ENCODE measurements at places on chromosomes 3 and 15. TPM values are rescaled to one million over a fixed set of nuclear protein-coding genes. Genes with fewer than 3 reads are reported as not detected.

The CPN2 gene
- 195 TPM for total RNA-seq

DNA sequence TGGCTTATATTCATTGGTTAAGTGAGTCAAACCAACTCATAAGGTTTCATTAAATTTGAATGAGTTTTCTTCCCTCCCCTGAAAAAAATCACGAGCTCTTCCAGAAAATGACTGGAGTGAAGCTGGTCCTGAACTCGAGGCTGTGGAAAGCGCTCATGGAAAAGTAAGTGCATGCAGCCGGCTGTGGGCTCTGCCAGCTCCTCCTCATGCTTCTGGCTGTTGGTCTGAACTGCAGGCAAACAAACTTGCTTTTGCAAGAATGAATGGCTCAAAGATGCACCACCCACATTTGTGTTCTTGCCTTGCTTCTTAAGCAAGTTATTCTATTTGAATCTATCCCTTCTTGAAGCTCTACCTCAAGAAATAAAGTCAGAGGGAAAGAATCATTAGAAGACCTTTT is 6.2 kb downstream of the ETV5 start:
- H3K4me3 ChIP-seq: no peak overlapping the region
- no peak for DNase-seq
- no peaks in the 10 kb centered on the region for H3K36me3 ChIP-seq
- no peak overlapping the region for H3K27ac ChIP-seq

The ALG1L2 gene
- total RNA-seq: not detected

GRCh38 chr15:42329161-42329560 is 30.1 kb upstream of the CAPN3 start:
- DNase-seq: no peak
- no peak overlapping the region for H3K4me3 ChIP-seq
- H3K27ac ChIP-seq: no peak overlapping the region
- no peaks in the 10 kb centered on the region for H3K27me3 ChIP-seq
- no peaks in the 10 kb centered on the region for H3K4me1 ChIP-seq
- no peaks in the 10 kb centered on the region for H3K36me3 ChIP-seq

The OIP5 gene
- 1.1 TPM for total RNA-seq

DNA sequence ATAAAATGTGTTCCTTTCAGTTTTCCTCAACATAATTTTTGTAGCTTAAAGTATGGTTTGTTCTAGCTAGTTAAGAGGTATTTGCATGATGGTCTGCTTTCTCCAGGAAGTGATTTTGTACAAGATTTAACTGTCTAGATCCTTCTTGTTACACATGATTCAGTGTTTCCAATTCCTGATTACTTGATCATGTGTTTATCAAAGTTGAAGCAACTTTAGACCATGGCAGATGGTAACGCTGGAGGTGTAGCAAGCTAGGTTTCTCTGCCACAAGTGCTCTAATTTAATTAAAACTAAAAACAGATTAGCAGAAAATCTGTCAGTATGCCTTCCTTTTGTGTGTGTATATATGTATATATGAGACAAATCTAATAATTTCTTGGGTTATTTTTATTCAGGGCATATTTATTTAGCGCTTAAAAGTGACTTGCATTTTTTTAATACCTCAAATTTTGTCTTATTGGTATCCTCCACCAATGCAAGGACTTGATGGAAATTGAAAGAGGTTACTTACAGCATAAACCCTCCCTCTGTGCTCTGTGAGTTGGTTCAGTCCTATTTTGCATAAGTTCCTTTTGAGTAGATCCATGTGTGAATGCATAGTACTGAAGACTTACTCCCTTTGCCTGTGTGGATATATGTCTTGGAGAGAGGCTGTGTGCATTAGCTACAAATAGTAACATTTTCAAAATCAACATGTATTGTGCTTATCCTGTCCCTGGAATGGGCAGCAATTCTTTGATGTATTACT is 157.3 kb upstream of the CGNL1 start:
- H3K27me3 ChIP-seq: no peaks in the 10 kb centered on the region
- no peaks in the 10 kb centered on the region for H3K36me3 ChIP-seq
- peaks cover 4% of the 10 kb centered on the region for H3K4me1 ChIP-seq
- no peak overlapping the region for H3K4me3 ChIP-seq
- no peak overlapping the region for H3K27ac ChIP-seq
- DNase-seq: no peak

The CNTN6 gene
- total RNA-seq: not detected

DNA sequence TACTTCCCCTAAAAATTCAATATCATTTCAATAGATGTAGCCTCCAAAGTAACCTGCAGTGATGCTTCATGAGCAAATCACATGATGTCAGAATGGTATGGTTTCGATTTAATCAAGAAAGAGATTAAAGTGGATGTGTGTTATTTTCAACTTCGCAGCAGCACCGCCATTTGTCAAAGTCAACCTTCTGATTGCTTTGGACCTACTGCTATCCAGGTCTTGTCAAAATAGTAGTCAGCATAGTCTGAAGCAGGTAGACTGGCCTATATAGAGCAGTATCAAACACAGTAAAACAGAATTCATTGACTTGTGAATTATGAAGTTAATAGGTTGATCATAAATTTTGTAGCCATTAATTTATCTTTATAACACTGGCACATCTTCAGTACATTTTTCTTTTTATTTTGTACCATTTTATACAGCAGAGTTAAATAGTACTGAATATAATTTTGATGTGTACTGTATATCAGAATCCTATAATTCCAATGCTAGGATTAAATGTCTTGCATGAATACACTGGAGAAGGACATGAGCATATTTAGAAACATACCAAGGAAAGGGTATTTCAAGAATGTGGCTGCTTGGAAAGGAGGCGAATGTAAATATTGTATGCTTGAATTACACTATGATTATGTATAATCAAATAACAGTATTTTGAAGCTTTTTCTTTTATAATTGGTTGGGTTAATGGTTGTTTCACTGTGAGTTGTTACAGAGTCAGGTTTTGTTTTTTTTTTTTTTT is 79.6 kb downstream of the CDIN1 start:
- no peak for DNase-seq
- H3K36me3 ChIP-seq: no peaks in the 10 kb centered on the region
- no peaks in the 10 kb centered on the region for H3K27me3 ChIP-seq
- H3K4me3 ChIP-seq: no peak overlapping the region

The LRRC28 gene
- total RNA-seq: 32.2 TPM

The FBLN2 gene
- 2.2 TPM for total RNA-seq

The CASR gene
- 0.12 TPM for total RNA-seq

DNA sequence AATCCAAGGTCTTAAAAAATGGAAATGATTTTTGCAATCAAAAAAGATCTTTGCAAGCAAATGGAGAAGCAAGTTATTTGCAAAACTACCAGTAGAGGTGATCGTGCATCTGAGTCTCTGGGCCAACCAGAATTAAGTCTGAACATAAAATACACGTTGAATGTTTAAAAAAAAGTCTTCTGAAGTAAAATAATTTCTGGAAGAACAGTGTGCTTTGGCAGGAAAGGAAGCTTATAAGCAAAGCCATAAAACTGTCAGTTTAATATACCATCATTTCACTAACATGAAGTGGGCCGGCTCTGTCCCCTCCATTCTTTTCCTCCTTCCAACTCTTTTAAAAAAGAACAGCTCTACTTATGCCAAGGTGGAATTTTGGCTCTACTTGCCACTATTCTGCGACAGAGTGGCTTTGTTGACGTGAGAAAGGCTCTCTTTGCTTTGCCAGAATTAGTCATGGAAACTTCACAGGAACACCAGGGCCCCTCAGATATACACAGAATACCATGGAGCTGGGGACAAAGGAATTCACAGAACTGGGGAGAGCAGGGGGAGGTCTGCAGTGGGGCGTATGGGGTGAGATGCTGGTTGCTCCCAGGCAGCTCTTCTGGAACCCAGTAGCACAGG is 29.8 kb downstream of the FSTL1 start:
- DNase-seq: no peak
- no peaks in the 10 kb centered on the region for H3K27me3 ChIP-seq
- H3K4me3 ChIP-seq: no peak overlapping the region
- no peaks in the 10 kb centered on the region for H3K4me1 ChIP-seq
- H3K36me3 ChIP-seq: no peaks in the 10 kb centered on the region

The CCR4 gene
- 0.12 TPM for total RNA-seq

The CERS3 gene
- total RNA-seq: not detected

The OR5K2 gene
- not detected for total RNA-seq

GRCh38 chr3:63294332-63294731 is 16.2 kb downstream of the SYNPR start:
- H3K27me3 ChIP-seq: no peaks in the 10 kb centered on the region
- no peaks in the 10 kb centered on the region for H3K36me3 ChIP-seq
- H3K4me3 ChIP-seq: no peak overlapping the region
- no peaks in the 10 kb centered on the region for H3K4me1 ChIP-seq

The KLHL40 gene
- total RNA-seq: 0.19 TPM

DNA sequence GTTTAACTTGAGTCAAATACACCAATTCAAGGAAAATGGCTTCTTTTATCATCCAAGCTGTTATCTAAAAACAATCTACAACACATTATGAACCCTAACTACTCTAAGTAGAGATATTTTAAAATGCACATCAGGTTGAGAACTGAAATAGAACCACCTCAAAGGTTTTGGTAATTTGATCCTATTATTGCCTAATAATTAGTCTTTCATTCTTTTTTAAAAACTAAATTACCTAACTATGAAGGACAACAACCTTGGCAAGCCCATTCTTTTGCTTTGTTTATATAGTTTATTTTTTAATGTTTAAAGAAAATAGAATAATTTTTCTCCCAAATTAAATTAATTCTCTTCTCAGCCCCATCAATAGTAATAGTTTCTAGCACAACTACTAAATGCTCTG is 61.1 kb upstream of the PPIB start:
- DNase-seq: no peak
- no peak overlapping the region for H3K27ac ChIP-seq
- H3K4me3 ChIP-seq: no peak overlapping the region

GRCh38 chr15:37625576-37625975 is 308.9 kb upstream of the TMCO5A start:
- no peaks in the 10 kb centered on the region for H3K27me3 ChIP-seq
- no peaks in the 10 kb centered on the region for H3K36me3 ChIP-seq
- no peak overlapping the region for H3K4me3 ChIP-seq
- H3K27ac ChIP-seq: no peak overlapping the region
- DNase-seq: no peak
- no peaks in the 10 kb centered on the region for H3K4me1 ChIP-seq

The CATSPER2 gene
- total RNA-seq: 2.4 TPM

The DUOXA2 gene
- total RNA-seq: 1.4 TPM

The PTH1R gene
- 10.9 TPM for total RNA-seq

The CYP8B1 gene
- total RNA-seq: 237 TPM

DNA sequence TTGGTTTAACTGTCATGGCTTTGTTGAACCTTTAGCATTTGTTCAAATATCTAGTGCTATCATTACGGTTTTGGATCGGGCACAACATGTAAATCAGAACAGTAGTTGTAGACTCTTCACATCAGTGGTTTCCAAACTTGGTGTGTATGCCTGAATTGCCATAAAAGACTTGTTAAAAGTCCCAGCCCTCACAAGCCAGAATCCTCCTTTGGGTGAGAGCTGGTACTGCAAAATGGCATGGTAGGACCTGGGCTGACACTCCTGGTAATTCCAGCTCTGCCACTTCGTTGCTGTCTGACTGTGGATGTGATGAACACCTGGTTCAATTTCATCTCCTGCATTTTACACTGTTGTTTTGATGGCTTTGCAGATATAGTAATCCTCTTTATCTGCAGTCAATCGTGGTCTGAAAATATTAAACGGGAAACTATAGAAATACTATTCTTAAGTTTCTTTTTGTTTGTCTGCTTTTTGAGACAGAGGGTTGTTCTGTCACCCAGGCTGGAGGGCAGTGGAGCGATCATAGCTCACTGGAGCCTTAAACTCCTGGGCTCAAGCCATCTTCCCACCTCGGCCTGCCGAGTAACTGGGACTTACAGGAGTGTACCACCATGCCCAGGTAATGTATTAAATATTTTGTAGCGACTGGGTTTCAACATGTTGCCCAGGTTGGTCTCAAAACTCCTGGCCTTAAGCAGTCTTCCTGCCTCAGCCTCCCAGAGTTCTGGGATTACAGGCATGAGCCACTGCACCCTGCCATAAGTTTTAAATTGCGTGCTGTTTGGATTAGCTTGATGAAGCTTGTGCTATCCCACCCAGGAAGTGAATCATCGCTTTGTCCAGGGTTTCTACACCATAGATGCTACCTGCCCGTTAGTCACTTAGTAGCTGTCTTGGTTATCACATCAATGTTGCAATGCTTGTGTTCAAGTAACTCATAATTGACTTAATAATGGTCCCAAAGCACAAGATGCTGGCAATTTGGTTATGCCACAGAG is 61.6 kb downstream of the RAB7A start:
- H3K4me3 ChIP-seq: no peak overlapping the region
- no peaks in the 10 kb centered on the region for H3K27me3 ChIP-seq
- DNase-seq: no peak
- H3K36me3 ChIP-seq: no peaks in the 10 kb centered on the region
- no peak overlapping the region for H3K27ac ChIP-seq

The CAPN3 gene
- 9.0 TPM for total RNA-seq

The ILDR1 gene
- 0.43 TPM for total RNA-seq

- H3K27me3 ChIP-seq: no peaks in the 10 kb centered on the region
- DNase-seq: peak; percentile 57
- no peaks in the 10 kb centered on the region for H3K4me1 ChIP-seq
- H3K27ac ChIP-seq: peak overlapping the region; percentile 3
- H3K4me3 ChIP-seq: no peak overlapping the region
- no peaks in the 10 kb centered on the region for H3K36me3 ChIP-seq
These were observed 27.7 kb upstream of the IL20RB start for GRCh38 chr3:136929977-136930670.

The FANCD2OS gene
- not detected for total RNA-seq

DNA sequence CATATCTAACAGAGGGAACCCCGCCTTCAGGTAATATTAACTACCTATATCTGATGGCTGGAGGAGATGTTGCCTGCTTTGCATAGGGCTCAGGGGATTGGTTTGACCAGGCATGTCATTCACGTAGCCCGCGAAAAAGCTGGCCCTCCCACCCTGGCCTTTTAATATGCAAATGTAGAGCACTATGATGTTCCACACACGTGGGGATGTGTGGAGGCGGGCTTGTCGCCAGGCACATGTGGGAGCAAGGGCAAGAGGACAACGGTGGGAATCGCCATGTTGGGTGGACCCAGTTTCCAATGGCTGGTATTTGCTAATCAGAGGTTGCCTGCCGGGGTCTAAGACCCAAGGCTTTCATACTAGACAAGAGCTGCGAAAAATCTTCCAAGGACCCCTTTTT is 469.8 kb downstream of the ZPLD1 start:
- no peak for DNase-seq
- H3K36me3 ChIP-seq: no peaks in the 10 kb centered on the region
- no peak overlapping the region for H3K27ac ChIP-seq
- no peak overlapping the region for H3K4me3 ChIP-seq
- no peaks in the 10 kb centered on the region for H3K4me1 ChIP-seq

The COLQ gene
- total RNA-seq: 1.2 TPM

The CCDC54 gene
- not detected for total RNA-seq

- no peak overlapping the region for H3K4me3 ChIP-seq
- H3K36me3 ChIP-seq: no peaks in the 10 kb centered on the region
- no peaks in the 10 kb centered on the region for H3K27me3 ChIP-seq
- no peaks in the 10 kb centered on the region for H3K4me1 ChIP-seq
- DNase-seq: no peak
These were observed 2.3 kb upstream of the MUC4 start for GRCh38 chr3:195813916-195814640.

Measured in right lobe of liver (tissue), 6 donors.